Fibroblast of the conjunctiva (primary cell): ENCODE measurements at places on chromosomes 2 and 18.

- DNase-seq: no peak
Measured at GRCh38 chr2:70708376-70709199, 59.4 kb downstream of the ADD2 start.

DNA sequence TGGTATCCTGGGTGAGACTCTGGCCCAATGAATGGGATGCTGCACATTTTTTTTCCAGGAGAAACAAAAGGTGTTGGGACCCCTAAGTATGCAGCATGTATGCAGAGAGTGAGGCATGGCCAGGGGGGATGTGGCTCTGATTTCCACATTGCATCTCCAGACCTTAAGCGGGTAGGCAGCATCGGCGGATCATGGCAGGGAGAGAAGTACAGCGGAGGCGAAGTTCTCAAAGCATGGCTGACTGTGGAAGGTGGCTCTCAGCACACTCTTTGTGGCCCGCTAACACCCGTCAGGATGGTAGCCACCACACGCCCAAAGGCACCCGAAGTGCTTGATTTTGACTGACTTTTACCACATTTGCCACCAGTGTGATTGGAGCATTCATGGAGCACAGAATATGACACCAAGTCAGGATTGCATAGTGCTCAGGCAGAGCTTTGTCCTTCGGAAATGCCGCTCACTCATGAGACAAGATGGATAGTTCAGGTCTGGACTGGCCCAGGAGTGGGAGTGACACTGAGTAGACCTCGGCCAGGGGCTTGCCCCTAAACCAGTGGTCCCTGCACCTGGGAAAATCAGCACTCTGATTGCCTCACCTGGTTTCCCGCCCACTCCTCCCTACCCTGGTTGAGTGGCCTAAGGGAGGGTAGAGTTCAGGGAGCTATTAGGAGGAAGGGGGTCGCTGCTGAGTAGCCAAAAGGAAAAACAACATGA, 14.2 kb downstream of the INPP4A start:
- no peak for DNase-seq

- no peak for DNase-seq
Measured at GRCh38 chr18:27483276-27483675, 298.2 kb upstream of the CHST9 start.

DNA sequence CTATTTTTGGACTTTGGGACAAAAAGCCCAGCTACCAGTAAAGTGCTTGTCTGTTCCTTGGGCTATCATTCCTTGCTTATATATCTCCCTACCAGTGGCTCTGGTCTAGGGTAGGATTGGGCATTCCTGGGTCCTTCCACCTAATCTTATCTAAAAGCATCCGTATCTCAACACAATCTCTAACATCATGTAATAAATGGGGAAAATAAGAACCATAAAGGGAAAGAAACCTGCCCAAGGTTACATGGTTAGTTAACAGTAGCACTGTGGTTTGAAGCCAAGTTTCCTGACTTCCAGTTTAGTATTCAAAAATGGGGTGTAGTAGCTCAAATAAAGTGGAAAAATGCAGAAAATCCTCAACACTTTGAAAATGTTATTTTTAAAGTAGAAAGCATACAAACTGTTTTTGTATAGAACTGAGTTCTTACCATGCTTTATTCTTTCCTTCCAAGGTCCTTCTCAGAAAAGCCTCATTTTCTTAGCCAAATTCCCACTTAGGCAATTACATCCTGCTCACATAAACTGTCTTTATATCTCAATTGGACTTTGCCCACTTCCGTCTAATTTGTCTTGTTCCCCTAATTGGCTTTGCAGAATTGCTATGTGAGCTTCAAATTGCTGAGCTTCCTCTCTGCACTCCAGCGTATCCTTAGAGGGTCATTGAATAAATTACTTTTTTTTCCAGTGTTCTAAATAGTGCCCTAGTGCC, 273.1 kb upstream of the UBE2E3 start:
- DNase-seq: no peak

DNA sequence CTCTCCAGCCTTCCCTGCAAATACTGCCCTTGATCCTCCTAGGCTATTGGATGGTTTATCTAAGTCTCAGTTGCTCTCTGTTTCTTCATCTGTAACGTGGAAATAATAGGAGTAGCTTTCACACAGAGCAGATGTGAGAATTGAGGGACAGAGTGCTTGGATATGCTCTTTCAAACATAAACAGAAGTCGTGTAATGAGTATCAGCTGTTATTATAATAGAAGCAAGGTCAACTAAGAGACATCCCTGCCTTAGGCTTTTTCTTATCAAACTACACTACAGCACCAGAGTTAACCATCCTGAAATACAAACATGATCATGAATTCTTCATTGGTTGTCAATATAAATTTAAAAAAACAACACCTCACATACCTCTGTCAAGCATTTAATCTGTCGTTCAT, 138.2 kb downstream of the DOK6 start:
- DNase-seq: peak; percentile 8

- peak; percentile 75 for DNase-seq
Measured at GRCh38 chr2:69253611-69254301, 133.3 kb downstream of the GFPT1 start.

GRCh38 chr18:13587001-13587400, 139.4 kb downstream of the FAM210A start:
- no peak for DNase-seq

- DNase-seq: no peak
Measured at GRCh38 chr2:72425996-72426395, 278.3 kb upstream of the CYP26B1 start.

GRCh38 chr2:120949027-120949956, 213.6 kb downstream of the GLI2 start:
- DNase-seq: no peak

DNA sequence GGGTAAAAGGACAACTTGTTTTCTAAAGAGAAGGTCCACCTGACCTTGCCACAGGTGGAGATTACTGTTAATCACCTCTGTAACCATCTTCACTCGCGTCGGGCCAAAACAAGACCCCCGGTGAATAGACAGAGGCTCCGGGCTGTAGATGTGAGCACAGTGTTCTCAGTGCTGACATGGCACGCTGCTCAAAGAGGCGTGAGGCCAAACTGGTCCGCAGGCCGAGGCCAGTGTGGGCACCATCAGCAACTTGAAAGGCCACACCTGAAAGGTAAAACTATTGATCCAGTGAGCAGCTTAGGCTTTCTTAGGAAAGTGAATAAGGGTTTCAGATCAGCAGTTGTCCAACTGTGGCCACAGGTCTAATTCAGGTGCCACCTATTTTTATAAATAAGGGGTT, 75.1 kb downstream of the MYT1L start:
- DNase-seq: no peak

- DNase-seq: no peak
Measured at GRCh38 chr2:203733684-203734083, 27.2 kb downstream of the CD28 start.

DNA sequence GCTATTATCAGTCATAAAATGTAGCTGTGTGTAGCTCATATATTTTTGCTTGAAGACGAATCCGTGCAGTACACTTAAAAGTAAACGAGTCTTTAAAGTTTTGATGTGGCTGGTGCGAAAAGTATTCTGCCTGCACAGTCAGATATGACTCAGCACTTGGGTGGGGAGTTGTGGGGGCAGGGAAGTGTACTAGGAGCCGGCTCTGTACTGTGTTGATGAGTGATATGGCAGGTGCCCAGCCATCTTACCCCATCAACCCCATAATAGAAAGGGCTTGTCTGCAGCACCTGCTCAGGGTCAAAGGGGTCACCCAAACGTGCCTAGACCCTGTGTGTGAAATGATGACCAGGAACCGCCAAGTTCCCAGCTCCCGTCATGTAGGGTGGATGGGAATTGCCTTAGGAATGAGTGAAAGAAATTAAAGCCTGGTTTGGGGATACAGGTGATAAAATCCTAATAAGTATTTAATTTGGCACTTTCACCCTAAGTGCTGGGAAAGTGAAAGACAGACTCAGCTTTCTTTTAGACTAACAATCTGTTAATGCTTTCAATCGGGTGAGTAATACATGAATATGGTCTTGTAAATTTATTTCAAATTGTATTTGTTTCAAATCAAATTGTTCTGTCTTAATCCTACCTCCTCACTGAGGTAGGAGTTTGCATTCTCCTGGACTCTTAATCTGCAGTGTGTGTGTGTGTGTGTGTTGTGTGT, 48.0 kb downstream of the BCL2L11 start:
- DNase-seq: peak; percentile 30

DNA sequence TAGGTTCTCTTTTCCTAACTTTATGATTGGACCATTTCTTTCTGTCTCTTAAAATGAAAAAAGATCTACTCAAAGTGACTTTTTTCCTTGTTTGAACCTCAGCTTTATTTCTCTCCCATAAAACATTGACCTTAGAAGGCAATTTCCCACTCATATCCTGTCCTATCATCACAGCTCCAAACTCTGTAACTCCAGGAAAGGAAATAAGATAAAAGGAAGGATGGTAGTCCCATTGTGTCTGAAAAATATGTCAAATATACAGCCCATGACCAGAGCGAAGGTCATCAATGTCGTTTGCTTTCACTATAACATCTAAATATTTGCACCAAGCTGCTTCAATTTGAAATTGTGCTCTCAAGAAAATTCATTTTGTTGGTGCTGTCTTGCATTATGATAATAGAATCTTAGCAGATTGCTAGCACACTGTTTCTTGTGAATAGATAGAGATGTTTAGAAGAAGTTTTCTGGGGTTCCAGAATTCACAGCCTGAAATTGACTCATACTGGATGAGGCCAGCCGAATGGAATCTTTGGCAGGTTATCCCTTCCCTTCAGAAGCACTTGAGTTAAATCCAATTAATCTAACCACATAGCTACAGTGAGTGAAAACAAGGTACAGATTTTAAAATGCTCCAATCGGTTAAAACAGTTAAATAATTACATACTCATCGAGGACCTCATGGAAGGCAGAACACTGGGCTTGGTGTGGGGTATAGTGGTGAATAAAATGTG, 95.1 kb downstream of the CRIM1 start:
- DNase-seq: peak; percentile 72
